Upper lobe of left lung (tissue), 6 donors: ENCODE measurements at places on chromosomes 2 and 18. TPM values are rescaled to one million over a fixed set of nuclear protein-coding genes. Genes with fewer than 3 reads are reported as not detected.

GRCh38 chr2:30643674-30644073 lies 163.6 kb downstream of the CAPN13 start:
- DNase-seq, result no peak
- no peaks in the 10 kb centered on the region for H3K27me3 ChIP-seq
- no peaks in the 10 kb centered on the region for H3K4me1 ChIP-seq
- no peaks in the 10 kb centered on the region for H3K36me3 ChIP-seq

DNA sequence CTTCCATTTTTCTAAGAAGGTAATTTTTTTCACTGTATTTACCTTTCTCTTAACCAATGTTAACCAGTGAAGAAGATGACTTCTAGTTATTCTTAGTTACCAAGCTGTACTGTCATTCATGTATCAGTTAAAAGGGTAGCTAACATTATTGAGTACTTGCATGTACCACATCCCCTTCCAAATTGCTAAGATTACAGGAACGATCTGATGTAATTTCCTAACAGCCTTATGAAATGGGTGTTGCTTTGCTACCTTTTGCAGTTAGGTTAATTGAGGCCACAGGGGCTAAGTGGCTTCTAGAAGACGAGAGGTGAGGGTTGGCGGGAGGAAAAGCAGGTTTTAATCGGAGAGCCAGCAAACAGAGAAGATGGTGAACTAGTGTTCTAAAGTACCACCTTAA lies 1.8 kb upstream of the SULT6B1 start:
- no peak overlapping the region for H3K4me3 ChIP-seq
- peak overlapping the region; percentile 34 for H3K27ac ChIP-seq

DNA sequence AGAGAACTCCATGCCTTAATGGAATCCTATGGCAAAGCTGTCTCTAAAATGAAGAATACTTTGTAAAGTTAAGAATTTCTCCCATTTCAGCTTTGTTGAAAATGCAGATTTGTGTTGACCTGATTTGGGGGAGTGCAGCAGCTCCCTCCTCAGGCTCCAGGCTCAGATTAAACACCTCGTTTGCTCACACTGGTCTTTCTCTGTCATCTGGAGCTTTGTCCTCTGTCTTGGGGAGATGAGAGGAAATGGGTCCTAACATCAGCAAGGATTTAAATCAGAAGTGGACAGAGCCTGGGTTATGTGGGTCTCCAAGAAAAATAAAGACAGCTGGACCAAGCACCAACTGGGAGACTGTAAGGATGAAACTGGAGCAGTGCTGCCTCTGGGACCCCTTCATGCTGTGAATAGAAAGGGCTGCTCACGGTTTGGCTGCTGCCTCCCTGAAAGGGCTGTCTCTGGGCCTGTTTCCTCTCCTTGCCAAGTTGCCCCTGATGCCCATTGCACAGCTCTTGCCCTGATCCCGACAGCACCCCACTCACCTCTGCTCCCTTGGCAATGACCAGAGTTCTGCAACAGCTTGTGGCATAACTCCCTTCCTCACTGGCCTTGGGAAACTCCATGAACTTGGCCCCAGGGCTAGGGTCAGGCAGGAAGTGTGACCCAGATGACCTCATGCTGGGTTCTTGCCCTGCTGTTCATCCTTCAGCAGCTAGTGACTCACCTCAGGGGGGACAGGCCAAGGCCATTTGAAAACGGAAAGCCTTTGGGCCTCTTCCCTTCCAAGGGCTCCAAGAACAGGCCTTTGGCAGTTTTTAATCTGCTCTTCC lies 197.2 kb downstream of the CYP26B1 start:
- no peak for DNase-seq
- H3K27ac ChIP-seq, result no peak overlapping the region
- no peaks in the 10 kb centered on the region for H3K36me3 ChIP-seq
- H3K4me1 ChIP-seq, result no peaks in the 10 kb centered on the region
- H3K27me3 ChIP-seq, result no peaks in the 10 kb centered on the region
- no peak overlapping the region for H3K4me3 ChIP-seq

SNED1 gene
- total RNA-seq, result 189 TPM

POTEC gene
- total RNA-seq, result not detected
